Uterus (tissue), 4 donors: ENCODE measurements at places on chromosomes 16 and 17. TPM values are rescaled to one million over a fixed set of nuclear protein-coding genes. Genes with fewer than 3 reads are reported as not detected.

Gene TMEM238L
- not detected for total RNA-seq

Gene SRCIN1
- not detected for total RNA-seq

- H3K27ac ChIP-seq = no peak overlapping the region
- no peak for DNase-seq
- H3K4me1 ChIP-seq = no peaks in the 10 kb centered on the region
- H3K36me3 ChIP-seq = no peaks in the 10 kb centered on the region
- H3K4me3 ChIP-seq = no peak overlapping the region
- no peaks in the 10 kb centered on the region for H3K27me3 ChIP-seq
Measured at GRCh38 chr16:483341-484075, 44.0 kb upstream of the CAPN15 start.

- H3K27ac ChIP-seq = peak overlapping the region; percentile 16
- no peaks in the 10 kb centered on the region for H3K27me3 ChIP-seq
- no peak overlapping the region for H3K4me3 ChIP-seq
- no peaks in the 10 kb centered on the region for H3K4me1 ChIP-seq
- no peaks in the 10 kb centered on the region for H3K36me3 ChIP-seq
Measured at GRCh38 chr17:68514831-68515635, 2.8 kb downstream of the PRKAR1A start.

Gene NME1
- total RNA-seq = 36.2 TPM

DNA sequence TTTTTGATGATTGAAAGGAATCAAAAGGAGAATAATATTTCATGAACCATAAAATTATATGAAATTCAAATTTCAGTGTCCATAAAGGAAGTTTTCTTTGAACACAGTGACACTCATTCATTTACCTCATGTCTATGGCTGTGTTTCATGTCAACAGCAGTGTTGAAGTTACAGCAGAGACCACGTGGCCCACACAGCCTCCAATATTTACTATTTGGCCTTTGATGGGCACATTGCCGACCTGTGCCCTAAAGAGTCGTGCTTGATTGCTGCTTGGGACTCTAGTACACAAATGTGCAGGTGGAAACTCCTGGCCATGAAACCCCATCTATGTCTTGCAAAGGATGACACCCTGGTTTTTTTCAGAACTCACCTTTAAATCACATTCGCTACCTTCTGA, 57.0 kb downstream of the CES1 start:
- no peaks in the 10 kb centered on the region for H3K36me3 ChIP-seq
- H3K4me1 ChIP-seq = no peaks in the 10 kb centered on the region
- no peak for DNase-seq
- H3K27me3 ChIP-seq = no peaks in the 10 kb centered on the region
- H3K4me3 ChIP-seq = no peak overlapping the region

DNA sequence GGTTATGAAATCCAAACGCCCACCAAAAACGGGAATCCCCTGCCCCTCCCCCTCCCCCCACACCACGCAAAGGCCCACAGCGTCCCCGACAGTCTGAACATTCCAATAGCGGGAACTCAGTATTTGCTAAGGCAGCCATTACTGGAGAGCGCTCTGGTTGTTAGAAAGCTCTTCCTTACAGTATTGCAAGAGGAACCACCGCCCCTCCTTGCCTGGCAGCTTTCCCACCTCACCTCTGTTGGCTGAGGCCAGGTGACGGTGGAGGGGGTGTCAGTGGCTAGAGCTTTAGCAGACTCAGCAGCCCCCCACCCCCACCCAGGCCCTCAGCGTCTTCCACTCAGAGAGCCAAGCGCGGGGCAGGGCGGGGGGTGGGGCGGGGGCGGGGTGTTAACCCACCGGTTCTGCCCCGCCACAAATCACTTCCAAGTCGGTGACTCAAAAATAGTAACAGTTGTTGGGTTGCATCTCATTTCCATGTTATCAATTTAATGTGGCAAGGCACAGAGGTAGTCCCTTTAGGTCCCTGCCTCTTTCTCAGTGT, 2.2 kb upstream of the PLEKHH3 start:
- H3K27ac ChIP-seq = peak overlapping the region; percentile 97
- peak; percentile 73 for DNase-seq
- no peaks in the 10 kb centered on the region for H3K27me3 ChIP-seq

Gene CLEC18C
- total RNA-seq = not detected

GRCh38 chr16:35533683-35534082, 2074.3 kb downstream of the TP53TG3F start:
- no peaks in the 10 kb centered on the region for H3K36me3 ChIP-seq
- no peak for DNase-seq
- no peaks in the 10 kb centered on the region for H3K4me1 ChIP-seq
- H3K4me3 ChIP-seq = no peak overlapping the region
- no peaks in the 10 kb centered on the region for H3K27me3 ChIP-seq
- no peak overlapping the region for H3K27ac ChIP-seq

DNA sequence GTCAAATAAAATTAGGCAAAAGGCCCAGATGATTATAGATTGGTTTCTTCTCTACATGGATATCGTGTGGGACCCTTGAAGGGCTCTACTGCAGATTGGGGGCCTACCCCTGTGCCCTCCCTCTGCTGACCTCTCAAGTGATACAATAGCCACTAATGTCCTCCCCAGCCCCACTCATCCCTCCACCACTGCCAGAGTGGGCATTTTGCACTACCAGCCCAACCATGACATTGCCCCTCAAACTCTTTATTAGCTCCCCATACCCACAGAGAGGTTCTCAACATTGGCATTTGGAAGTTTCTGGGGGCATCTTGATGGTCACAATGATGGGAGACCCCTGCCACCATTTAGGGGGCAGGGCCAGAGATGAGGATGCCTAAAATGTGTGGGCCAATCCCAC, 41.8 kb downstream of the CCDC182 start:
- H3K4me3 ChIP-seq = no peak overlapping the region
- no peak overlapping the region for H3K27ac ChIP-seq
- no peaks in the 10 kb centered on the region for H3K4me1 ChIP-seq
- no peak for DNase-seq
- H3K36me3 ChIP-seq = no peaks in the 10 kb centered on the region

Gene ASGR1
- not detected for total RNA-seq

DNA sequence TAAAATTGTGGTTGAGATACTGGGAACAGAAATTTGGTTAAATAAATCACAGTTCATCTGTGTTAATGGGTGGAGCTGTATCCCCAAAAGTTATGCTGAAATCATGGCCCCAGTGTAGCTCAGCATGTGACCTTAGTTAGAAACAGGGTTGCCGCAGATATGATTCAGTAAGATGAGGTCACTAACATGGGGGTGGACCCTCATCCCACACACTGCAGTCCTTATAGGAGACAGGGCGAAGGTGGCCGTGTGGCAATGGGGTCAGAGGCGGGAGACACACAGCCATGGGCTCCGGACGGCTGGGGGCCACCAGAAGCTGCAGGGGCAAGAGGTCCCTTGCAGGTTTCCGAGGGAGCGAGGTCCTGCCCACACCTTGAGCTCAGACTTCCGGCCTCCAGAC, 10.7 kb downstream of the GALNS start:
- no peaks in the 10 kb centered on the region for H3K36me3 ChIP-seq
- no peak overlapping the region for H3K27ac ChIP-seq
- no peak for DNase-seq
- H3K27me3 ChIP-seq = no peaks in the 10 kb centered on the region
- no peak overlapping the region for H3K4me3 ChIP-seq

Gene HOXB2
- total RNA-seq = 20.9 TPM

Gene MYH13
- not detected for total RNA-seq

GRCh38 chr17:36683387-36683786, 82.0 kb downstream of the MRM1 start:
- no peaks in the 10 kb centered on the region for H3K36me3 ChIP-seq
- no peaks in the 10 kb centered on the region for H3K4me1 ChIP-seq
- no peak overlapping the region for H3K27ac ChIP-seq
- H3K4me3 ChIP-seq = no peak overlapping the region
- DNase-seq = no peak

- peak overlapping the region; percentile 84 for H3K27ac ChIP-seq
- no peaks in the 10 kb centered on the region for H3K27me3 ChIP-seq
- H3K4me3 ChIP-seq = no peak overlapping the region
- H3K4me1 ChIP-seq = peaks cover 11% of the 10 kb centered on the region
Measured at GRCh38 chr17:57091186-57091618, 6.2 kb downstream of the AKAP1 start.

GRCh38 chr17:15247891-15248529, 17.1 kb downstream of the PMP22 start:
- H3K27ac ChIP-seq = no peak overlapping the region
- H3K4me1 ChIP-seq = peaks cover 5% of the 10 kb centered on the region
- H3K4me3 ChIP-seq = no peak overlapping the region
- no peaks in the 10 kb centered on the region for H3K27me3 ChIP-seq
- DNase-seq = no peak
